Panc1 (cell line): ENCODE measurements at places on chromosomes 3 and 15. TPM values are rescaled to one million over a fixed set of nuclear protein-coding genes. Genes with fewer than 3 reads are reported as not detected.

DNA sequence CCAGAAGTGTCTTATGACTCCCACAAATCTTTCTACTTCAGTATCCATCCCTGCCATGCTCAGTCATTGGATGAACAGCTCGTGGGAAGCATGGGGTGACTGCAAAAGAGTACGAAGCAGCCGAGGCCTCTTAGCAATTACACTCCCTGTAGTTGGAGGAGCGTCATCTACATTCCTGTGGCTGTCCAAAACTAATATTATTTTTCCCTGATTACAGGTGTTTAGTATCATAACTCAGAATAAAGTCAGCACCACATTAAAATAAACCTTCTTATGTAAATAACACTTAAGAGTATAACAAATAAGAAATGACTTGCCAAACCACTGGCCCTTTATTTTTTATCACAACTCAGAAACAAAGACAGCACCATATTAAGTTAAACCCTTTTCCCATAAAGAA is 141.5 kb downstream of the PLOD2 start:
- no peak overlapping the region for H3K4me3 ChIP-seq
- DNase-seq = no peak
- no peaks in the 10 kb centered on the region for H3K36me3 ChIP-seq
- no peak overlapping the region for H3K27ac ChIP-seq
- H3K4me1 ChIP-seq = no peaks in the 10 kb centered on the region

DNA sequence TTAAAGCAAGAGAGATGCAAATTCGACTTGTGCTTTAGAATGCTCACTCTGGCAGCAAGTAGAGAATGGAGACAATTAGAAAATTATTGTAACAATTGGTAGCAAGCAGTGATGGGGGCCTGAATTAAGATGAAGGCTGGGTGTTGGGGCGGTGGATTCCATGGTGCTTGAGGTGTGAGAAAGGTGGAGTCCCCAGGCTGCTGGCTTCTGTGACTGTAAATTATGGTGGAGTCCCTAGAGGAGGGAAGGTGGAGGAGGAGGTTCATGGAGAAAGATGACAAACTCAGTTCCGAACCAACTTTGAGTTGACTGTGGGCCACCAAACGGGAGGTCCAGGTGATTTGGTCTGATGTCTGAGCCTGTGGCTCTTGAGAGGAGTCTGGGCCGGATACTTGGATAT is 10.7 kb upstream of the SMAD3 start:
- H3K27ac ChIP-seq = peak overlapping the region; percentile 63; the same call in 1 of the 2 replicates
- DNase-seq = no peak
- no peaks in the 10 kb centered on the region for H3K27me3 ChIP-seq
- no peaks in the 10 kb centered on the region for H3K36me3 ChIP-seq

The TRPC1 gene
- total RNA-seq = 29.6 TPM

DNA sequence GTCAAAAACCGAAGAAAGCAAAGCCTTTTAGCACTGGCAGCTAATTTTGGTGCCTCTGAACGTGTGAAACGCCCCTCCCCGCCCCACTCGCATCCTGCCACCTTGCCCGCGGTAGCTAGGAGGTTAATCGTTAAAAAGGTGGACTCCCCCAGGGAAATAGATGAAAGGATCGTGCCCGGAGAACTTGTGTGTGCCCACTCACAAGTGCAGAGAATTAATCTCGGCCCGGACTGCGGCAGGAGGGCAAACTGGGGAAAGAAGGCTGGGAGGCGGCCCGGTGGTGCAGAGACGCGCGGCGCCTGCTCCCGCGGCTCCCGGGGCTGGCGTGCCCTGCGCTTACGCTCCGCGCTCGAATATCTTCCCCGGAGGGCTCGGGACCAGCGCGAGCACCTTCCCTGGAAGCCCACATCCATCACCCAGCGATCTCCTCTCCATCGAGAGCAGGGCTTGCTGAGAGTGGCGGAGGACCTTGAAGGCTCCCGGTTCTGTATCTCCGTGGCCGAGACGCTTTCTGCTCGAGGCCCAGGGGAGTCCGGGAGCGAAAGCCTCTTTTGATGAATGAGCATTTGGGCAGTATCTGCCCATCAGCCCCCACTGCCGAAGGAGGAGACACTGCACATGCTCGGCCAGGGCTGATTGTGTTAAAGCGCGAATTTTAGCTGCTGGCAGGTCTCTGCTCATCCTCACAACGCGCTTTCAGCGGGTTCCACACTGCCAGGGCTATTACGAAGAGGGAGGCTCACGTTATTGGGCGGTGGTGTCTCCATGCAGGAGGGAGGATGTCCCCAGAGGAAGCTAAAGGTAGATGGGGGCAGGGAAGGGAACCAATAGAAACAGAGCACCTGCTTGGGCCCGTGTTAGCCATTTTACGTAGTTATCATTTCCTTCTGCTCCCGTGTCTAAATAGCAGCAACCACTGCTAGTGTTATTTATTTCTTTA is 1.3 kb upstream of the SPTSSB start:
- peaks cover 19% of the 10 kb centered on the region for H3K27me3 ChIP-seq
- no peaks in the 10 kb centered on the region for H3K36me3 ChIP-seq
- no peak for DNase-seq
- peak overlapping the region; percentile 50 for H3K4me3 ChIP-seq
